ENCODE measurements at places on chromosomes 3 and 15.

DNA sequence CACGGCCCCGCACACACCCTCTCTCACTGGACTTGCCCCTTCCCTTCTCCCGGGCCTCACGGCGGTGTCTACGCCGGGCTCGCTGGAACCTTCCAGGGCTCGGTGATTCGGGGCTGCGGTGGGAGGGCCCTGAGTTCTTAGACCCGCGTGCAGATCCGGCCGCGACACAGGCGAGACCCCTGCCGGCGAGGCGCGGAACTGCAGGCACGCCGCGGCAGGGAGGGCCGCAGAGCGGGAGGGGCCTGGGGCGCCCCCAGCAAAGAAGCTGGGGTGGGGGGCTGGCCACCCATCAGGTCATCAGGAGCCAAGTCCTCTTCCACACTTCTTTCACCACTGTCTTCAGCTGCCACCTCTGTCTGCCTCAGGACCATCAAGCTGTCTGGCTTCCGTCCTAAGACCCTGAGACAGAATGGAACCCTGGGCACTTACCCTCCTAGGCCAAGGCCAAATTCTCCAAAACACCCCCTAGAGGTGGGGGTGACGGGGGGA is 164.5 kb downstream of the XXYLT1 start:
- DNase-seq, result peak; percentile 48

DNA sequence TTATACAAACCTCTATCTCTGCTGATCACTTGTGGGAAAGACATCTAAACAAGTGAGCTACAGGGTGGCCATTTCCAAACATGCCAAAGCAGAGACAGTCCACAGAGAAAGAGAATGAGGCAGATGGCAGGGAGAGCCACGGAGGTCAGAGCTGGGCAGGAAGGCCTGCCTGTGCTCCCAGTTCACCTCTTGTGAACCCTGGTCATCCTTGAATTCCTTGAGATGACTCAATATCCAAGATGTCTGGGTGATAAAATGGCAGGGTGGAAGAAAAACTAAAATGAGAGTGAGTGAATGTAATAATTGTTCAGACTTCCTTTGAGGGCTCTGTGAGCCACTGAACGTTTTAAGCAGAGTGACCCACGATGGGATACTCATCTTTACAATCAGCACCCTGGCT is 104.8 kb downstream of the PLCH1 start:
- no peak for DNase-seq

GRCh38 chr3:166303681-166304080 is 466.5 kb upstream of the BCHE start:
- DNase-seq, result no peak

DNA sequence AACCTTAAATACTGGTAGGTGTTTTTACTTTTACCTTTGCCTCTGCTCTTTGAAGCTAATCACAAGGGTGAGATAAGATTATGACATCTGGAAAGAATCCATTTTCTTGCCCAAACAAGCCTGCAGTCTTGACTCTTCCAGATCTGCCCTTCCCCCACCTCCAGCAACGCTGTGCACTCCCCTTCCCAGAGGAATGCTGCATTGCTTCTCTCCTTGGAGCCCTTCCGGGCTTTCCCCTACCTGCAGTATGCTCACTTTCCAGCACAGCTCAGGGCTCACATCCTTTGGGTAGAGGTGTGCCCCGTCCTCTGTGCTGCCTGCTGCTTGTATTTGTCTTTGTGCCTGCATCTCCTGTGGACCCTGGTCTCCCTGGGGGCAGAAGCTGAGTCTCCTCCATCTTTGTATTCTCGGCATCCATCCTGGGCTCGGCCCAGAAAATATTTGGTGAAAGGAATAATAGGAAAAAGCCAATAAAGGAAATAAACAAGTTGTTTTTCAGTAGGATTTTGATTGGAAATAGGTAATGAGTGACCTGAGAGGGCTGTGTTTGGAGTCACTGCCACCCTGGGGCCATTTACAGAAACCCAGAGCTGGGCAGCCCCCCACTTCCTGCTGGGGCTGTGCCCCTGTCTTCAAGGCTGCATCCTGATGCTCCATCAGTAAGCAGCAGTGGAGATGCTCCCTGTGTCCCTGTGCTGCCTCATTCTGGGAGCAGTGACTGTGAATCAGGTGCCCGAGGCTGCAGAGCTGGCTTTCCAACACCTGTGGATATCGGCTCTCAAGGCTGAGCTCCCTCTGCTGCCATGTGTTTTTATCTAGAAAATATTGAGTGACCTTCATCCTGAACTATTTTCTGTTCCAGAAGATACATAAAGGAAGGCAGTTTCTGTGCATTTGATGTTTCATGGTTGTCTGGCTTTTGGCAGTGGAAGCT is 117.5 kb downstream of the EEFSEC start:
- DNase-seq, result no peak

- no peak for DNase-seq
Measured at GRCh38 chr3:173584838-173585831, 187.6 kb downstream of the NLGN1 start.

- no peak for DNase-seq
Measured at GRCh38 chr15:90581771-90582352, 52.1 kb downstream of the CRTC3 start.

- no peak for DNase-seq
Measured at GRCh38 chr15:90234096-90234988, at the start of gene GDPGP1. Gene GDPGP1 (plus strand): TSS chr15:90234209. CDS start chr15:90240909, 6,700 bp downstream.

GRCh38 chr3:159260049-159260662 is 458.3 kb downstream of the MFSD1 start:
- DNase-seq, result peak; percentile 44

- DNase-seq, result no peak
Measured at GRCh38 chr3:155983834-155984474, 113.5 kb downstream of the GMPS start.

- DNase-seq, result no peak
Measured at GRCh38 chr15:77107068-77107467, 36.2 kb upstream of the TSPAN3 start.

DNA sequence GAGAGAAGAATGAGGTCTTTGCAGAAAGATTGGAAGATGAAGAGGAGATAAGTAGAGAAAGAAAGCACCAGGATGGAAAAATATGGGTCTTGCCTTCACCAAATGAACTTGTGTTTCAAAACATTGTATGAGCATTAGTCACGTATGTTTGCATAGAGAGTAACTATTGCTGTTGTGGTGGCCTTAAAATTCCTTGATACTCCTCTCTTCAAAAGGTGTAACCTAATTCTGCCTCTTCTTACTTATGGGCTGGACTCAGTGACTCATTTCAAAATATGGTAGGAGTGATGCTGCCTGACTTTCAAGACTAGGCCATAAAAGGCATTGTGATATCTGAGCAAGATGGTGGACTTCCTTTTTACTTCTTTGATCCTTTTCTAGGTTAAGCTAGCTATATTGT is 228.7 kb upstream of the ZNF385D start:
- DNase-seq, result no peak

- no peak for DNase-seq
Measured at GRCh38 chr15:94731286-94731685, 499.9 kb downstream of the MCTP2 start.

DNA sequence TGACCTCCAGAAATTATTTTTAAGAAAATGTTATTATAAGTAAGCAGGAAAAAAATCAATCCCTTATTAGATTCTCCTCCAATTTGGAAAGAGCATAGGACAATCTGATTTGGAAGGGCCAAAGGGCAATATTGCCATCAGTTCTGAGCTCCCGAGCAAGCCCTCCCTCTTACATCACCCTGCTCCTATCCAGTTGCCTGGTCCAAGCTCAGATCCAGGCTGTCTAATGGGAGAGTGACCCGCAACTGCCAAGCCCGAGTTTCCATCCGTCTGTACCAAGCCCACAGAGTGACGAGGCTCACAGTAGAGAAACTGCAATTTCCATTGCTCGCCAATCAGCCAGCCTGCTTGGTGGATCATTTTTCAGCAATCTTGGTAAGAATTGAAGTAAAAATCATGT is 187.7 kb downstream of the MEX3B start:
- DNase-seq, result no peak

GRCh38 chr3:107344722-107345121 is 32.5 kb upstream of the CCDC54 start:
- no peak for DNase-seq

- no peak for DNase-seq
Measured at GRCh38 chr3:162764808-162765071, 1268.1 kb downstream of the OTOL1 start.

DNA sequence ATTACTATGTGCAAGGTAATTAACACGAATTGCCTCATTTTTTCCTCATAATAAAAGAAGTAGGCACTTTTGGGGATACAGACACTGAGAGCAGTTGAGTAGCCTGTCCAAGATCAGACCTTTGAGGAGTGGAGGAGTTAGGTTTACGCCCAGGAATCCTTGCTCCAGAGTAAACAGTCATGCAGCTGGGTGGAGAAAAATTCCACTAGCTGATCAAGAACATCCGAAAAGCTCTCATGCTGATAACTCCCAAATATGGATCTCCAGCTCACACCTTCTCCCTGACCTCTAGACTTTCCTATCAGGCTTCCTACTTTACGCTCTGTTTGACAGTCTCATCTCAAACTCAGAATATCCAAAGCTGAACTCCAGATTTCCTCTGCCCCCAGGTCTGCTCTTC is 53.3 kb downstream of the ST6GAL1 start:
- DNase-seq, result no peak

DNA sequence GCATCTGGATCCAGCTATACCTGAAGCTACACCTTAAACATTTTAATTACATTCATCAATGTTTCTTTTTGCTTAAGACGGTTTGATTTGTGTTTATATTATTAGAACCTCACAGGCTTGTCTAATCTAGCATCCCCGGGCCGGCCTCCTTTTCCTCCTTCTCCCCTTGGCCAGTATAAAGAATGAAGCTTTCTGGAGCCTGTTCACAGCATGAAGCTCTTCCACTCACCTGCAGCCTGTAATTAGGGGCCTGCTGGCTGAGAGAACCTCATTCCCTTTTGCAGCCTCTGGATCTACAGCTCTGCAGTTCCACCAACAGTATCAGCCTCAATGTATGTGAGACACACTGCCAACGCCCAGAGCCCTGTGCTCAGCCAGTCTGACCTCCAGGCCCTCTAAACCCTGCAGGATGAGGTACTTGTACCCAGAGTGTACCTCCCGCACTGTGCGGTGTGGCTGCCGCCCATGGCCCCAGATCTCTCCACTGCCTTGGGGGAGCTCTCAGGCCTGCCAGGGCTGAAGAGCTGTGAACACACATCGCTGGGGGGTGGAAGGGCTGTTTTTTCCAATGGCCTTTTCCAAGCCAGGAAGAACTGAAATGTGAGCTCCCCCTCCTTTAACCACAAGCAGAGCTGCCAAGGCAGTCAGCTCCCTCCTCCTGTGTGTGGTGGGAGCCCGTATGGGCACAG is 114.7 kb upstream of the ALDH1A3 start:
- no peak for DNase-seq

- DNase-seq, result peak; percentile 66
Measured at GRCh38 chr3:152834776-152835600, at the start of gene P2RY1. Gene P2RY1 (plus strand): TSS chr3:152835131. CDS start chr3:152835783, 652 bp downstream.

- DNase-seq, result no peak
Measured at GRCh38 chr3:44240061-44240460, 1.6 kb upstream of the TOPAZ1 start.

- DNase-seq, result no peak
Measured at GRCh38 chr3:45687828-45688193, 1.4 kb upstream of the SACM1L start.

GRCh38 chr15:52527911-52528563 is 643 bp downstream of the MYO5A start:
- DNase-seq, result peak; percentile 33

DNA sequence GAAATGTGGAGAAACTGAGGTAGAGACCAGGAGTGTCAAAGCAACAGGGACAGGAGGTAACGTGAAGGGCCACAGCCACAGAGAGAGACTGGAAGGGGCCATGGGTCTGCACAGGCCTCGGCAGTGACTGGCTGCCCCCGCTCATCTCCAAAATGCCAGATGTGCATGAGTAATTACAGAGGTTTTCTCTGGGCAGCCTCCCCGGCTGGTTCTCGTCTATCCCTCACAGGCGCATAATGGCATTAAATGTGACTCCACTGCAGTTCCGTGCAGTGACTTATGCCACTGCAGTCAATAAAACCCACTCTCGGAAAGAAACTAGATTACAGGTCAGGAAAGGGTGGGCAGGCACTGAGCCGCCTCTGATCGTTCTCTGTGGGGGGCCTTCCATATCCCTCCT is 74.7 kb downstream of the WDR76 start:
- DNase-seq, result no peak

DNA sequence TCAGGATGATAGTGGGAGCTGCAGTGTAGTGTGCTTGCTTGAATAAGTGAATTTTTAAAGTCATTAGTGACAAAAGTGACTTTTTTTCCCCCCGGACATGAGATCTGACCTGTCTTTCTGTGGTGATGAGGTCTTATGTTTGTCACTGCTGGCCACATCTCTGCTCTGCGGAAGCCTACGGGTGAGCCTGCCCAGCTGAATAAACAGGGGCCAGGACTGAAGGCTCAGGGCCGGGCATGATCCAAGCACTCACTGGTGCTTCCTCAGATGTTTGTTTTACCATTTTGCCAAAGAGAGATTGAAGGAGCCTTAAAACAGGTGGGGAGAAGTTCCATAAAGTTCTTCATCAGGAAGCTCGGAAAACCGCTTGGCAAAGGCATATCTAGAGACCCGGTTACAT is 35.0 kb downstream of the RPL39L start:
- DNase-seq, result no peak

DNA sequence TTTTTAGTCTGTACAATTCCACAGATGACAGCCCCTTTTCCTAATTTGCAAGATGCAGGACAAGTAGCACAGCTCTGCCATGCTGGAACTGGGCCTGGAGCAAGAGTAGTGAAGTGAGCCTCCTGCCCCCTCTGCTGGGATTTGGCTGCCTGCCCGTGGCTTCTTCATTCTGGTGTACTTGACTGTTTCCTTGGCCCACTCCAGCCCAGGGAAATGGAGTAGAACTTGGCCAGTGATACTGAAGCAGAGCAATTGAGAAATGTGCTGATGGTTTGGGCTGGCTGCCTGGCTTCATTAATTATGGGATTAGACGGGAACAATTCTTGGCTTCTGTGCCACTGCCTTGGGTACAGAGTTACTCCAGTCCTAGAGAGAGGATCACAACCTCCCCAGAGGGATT is 2.8 kb downstream of the GPD1L start:
- no peak for DNase-seq

- no peak for DNase-seq
Measured at GRCh38 chr15:95940431-95940985, 390.0 kb upstream of the NR2F2 start.

GRCh38 chr15:68389936-68390817 is 41.8 kb downstream of the ITGA11 start:
- DNase-seq, result peak; percentile 68

DNA sequence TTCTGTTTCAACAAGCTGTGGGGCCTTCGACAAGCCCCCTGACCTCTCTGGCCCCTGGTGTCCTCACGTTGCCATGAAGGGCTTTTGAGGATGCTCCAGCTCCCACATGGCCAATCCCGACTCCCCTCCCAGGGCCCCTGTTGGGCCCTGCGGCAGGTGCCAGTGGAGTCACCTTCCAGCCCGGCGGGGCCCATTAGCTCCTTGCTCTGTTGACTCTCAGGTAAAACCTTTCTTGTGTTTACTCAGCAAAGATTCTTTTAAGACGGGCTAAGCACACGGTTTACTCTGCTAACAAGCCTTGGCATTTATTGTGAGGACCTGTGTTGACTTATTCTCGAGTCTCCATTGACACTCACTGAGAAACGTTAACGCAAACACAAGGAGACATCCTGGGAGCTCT is 15.0 kb downstream of the RPLP1 start:
- DNase-seq, result no peak

Data from activated CD4-positive, alpha-beta T cell treated with anti-CD3 and anti-CD28 coated beads, Interleukin-2, Interleukin-4, amounts not matched to agents 100 ng/mL and 50 ng/mL, durations not matched to agents 16 hours and 8 hours (primary cell).